ENCODE measurements at places on chromosomes 7 and 10.

- DNase-seq, result no peak
These were observed 101.8 kb upstream of the ELMO1 start for GRCh38 chr7:37550426-37550825.

DNA sequence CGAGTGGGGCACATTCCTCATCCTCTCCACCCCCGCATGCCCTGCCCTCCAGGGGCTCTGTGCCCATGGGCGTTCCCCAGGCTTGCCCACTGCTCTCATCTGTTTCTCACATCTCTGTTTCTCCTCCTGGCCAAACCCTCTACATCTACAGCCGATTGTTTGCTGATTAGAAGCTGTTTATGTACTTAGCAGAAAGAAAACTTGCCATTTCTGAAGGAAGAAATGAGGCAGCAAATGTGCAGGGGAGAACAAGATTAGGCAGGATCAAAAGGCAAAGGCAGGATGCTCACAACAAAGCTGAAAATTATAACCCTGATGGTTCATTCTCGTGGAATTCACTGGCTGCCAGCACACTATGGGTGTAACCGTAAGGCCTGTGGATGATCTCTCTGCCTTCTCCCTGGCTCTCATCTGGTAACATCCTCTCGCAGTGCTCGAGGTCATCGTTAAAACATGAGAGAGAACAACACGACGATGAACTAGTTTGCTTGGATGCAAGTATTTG lies 111.6 kb upstream of the KLF14 start:
- DNase-seq, result no peak

DNA sequence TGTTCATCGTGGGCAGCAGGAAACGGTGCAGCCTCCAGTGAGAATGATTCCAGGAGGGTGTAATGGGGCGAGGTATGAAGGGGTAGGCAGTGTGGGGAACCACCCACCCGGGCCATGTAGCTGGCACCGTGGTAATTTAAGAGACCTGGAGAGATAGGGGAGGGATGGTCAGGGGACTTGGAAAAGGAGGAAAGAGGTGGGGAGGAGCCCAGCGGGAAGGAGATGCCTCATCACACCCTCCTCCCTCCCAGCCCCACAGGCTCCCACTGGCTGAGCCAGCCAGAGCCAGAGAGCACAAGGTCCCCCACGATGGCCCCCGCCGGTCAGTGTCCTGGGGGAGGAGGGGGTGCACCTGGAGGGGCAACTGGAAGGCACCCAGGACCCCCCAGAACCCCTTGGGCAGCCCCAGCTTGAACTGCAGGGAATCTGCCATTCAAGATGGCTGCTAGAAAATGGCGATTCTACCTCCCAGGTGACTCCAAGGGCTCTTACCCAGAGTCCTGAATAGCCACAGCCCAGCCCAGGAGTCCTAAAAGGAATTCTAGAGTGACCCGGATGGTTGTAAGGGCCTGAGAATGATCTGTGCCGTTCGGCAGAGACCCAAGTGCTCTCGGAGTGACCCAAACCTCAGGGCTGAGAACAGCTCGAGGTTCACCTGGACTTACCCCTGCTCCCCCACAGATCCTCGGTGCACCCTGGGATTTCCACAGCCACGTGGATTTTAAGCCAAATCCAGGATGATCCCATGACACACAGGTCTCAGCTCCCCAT lies 28.8 kb downstream of the CALML3 start:
- DNase-seq, result no peak

GRCh38 chr10:100334762-100335161 lies 4.7 kb upstream of the PKD2L1 start:
- no peak for DNase-seq

GRCh38 chr7:66239467-66239856 lies 34.3 kb downstream of the TPST1 start:
- DNase-seq, result no peak

DNA sequence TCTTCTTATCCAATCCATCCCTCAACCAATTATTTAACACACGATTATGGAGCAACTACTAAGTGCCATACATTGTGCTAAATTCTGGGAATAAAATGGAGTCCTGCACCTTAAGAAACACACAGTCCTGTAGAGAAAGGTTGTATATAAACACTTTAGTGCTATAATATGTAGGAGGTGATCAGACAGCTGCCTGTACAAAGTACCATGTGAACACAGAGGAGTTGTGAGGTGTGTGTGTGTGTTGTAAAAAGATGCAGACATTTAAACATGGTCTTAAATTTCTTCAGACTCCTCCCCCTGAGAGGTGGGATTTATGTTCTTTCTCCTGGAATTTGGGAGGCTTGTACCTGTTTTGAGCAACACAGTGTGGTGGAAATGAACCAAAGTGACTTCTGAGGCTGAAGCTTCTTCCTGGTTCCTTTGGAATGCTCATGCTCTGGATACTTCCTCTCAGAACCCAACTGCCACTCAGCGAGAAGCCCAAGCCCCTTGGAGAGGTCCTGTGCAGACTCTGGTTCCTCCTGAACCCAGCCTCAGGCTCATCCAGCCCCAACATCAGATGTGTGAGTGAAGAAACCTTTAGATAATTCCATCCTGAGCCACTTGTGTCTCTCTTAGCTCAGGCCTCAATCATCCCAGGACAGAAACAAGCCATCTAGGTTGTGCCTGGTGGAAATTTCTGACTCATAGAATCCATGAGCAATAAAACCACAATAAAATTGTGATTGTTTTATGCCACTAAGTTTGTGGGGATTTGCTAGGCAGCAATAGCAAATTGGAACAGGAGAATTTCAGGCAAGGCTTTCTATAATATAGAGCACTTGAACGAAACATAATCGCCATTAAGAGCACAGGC lies 161.2 kb upstream of the FAM3C start:
- no peak for DNase-seq

DNA sequence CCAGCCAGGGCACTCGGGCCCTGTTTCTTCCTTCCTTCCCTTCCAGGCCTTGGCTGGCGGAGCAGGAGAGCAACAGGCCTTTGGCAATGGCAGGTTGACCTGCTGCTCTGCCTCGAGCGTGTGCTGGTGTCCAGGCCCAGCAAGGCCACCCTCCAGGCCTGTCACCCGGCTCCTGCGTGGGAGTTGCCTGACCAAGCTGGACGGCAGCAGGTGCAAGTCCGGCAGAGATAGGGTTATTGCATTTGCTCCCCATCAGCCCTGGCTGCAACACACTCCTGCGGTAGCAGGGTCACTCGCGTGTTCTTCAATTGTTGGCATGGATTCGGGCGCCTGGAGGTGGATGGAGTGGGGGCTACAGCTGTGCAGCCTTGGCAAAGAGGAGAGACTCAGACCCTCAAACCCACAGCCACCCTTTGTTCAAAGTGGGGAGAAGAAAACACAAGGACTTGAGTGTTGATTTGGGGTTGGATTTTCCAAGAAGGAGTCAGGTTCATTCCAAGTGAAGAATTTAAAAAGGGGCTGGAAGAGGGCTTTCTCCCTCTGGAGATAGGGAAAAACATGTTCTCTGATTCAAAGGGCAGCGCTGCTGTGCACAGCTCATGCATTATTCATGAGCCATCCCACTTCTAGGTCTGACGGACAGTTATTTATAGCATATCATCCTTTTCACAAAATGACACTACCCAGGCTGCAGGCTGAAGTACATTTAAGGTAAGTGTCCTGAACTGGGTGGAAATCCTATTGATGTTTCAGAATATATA lies 64.2 kb upstream of the PITRM1 start:
- no peak for DNase-seq

GRCh38 chr7:97003262-97004246 lies 1.8 kb upstream of the DLX6 start:
- no peak for DNase-seq

GRCh38 chr10:101261702-101262101 lies 32.4 kb upstream of the LBX1 start:
- DNase-seq, result no peak

- no peak for DNase-seq
These were observed 534.2 kb upstream of the ZWINT start for GRCh38 chr10:56895306-56895705.

DNA sequence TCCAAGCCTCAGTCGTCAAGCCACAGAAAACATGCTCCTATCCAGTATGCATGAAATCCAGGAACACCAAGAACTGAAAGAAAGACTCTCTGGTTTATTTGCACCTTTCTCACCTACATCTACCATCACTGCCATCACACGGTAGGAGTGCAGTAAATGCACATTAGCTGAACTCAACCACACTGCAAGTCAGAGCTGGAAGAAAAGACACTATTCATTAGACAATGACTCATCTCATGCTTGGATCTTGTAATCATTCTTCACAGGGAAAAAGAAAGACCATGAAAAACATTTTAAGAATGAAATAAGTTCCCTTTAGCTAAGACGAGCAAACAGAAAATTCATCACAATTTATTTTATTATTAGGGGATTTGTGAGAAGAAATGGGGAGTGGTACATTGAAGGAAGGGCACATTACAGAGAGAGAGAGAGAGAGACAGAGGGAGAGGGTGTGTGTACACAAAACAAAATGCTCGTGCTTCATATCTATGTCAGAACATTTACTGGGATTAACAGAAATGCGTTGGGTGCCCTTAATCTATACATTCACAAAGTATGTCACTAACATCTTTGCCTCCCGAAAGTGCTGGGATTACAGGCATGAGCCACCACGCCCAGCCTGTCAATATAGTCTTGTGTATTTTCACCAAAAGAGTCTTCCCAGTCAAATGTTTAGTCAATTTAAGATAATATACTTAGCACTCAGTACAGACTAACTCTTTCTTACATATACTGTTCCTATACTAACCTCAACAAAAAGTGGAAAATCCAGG lies 324.9 kb downstream of the PARD3 start:
- DNase-seq, result no peak

DNA sequence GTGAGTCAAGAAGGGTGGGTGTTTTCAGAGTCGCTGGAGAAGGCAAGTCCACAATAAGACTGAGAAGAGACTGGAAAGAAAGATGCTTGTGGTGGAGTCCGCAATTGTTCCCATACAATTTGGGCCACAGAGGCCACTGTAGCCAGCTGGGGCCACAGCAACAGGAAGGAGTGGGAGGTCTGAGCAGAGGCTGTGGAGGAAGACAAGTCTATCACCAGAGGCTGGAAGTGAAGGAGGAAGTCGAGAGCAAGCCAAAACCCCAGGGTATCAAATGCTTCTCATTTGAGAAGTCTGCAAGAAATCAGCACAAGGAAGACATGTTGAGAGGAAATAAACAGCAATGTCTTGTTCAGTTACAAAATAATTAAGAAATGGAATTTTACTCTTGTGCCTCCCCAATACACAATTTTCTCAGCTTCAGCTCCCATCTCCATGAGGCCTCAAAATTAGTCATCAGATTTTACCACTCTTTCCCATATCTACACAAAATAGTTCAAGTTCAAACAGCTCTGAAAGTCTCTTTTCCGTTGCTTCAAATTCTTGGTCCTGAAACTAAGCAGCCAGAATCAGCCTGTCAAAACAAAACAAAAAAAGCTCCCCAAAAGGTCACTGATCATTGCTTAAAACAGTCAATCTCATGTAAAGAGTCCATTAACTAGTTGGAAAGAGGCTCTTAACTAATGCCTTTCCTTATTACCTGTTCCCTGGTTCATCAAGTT lies 31.6 kb downstream of the SLC16A12 start:
- no peak for DNase-seq

DNA sequence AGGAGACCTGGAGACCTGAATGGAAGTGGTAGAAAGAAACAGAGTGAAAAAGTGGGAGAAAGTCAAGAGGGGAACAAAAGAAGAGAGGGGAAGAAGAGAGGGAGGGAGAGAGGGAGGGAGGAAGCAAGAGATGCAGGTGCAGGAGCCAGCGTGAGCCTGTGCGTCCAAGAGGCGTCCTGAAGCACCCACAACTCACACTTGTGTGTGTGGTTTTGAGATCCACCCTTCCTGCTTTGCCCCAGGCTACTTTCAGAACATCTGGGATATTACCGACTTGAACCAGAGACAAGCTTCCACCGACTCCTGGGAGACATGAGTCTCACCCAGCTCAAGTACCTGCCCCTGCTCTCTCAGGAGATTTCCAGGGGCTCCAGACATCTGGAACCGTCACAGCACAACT lies 9.8 kb downstream of the AFAP1L2 start:
- DNase-seq, result no peak

GRCh38 chr7:156676263-156676662 lies 35.7 kb downstream of the RNF32 start:
- DNase-seq, result no peak

DNA sequence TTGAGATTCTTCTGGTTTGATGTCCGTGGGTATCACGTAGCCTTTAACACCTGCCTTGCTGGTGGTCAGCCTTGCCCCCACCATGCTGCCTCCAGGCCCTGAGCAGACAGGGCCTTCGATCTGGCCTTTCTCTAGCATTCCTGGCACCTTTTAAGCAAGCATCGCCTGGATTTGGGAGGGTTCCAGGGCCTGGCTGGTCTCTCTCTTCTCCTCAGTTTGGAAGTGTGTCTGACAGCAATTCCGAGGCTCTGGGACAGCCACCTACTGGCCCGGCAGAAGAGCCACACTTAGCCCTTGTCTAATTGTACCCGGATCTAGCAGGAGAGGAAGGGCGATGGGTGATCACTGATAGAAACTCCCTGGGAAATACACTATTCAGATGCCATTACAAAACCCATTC lies 441.3 kb upstream of the MKI67 start:
- DNase-seq, result no peak

- DNase-seq, result no peak
These were observed 396 bp downstream of the PSMG3 start for GRCh38 chr7:1569440-1569832.

DNA sequence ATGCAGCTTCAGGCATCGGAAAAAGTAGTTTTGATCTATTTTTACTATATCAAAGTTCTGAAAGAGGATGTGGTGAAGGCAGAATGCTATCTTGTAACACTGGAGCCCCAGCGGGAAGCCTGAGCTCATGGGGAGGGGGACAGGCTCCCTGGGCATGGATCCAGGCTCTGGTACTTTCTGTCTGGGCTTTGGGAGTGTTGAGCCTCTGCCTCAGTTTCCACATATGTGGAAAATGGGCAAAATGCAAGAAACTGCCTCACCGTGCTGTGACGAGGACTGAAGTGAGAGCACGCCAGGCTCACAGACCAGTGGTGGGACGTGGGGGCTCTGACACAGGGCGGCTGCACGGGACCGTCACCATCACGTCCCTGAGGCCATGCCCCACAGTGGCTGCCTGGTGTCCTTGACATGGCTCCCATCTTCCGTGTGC lies 182.9 kb upstream of the SHH start:
- DNase-seq, result no peak

GRCh38 chr10:6069081-6069931 lies 7.1 kb upstream of the IL2RA start:
- peak; percentile 34 for DNase-seq

DNA sequence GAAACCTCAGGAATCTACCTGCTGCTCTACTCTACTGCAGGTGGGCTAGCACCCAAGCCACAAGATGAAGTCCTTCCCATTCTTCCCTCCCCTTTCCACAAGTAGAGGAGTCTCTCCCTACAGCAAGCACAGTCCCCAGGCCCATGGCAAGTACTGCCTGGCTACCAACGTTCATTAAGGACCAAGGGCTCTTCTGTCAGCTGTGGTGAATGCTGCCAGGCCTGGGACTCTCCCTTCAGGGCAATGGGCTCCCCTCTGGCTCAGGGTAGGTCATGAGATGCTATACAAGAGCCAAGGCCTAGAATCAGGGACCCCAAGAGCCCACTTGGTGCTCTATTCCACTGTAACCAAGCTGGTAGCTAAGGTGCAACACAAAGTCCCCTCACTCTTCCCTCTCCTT lies 39.8 kb downstream of the SNX13 start:
- no peak for DNase-seq

- no peak for DNase-seq
These were observed 35.7 kb downstream of the PRKG1 start for GRCh38 chr10:51109801-51110533.
